CD4-positive, alpha-beta T cell treated with Interferon gamma for 1 hour (primary cell): ENCODE measurements at places on chromosomes 11 and 22.

DNA sequence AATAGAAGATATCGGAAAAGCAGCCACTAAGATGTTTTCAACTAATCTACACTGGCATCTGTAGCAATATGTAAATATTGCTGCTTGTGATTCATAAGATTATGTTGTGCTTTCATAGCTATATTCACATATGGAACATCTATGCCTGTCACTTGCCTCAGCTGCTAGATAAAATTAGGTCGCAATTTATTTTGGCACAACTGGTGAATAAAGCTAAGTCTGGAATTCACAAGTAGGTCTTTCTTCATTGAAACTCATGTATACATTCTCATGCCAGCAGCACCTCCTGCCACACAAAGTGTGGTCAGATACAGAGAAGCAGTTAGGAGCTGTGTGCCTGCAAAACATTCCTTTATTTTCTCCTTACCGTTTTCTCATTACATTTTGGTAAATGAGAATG is 543.3 kb upstream of the CHORDC1 start:
- DNase-seq: no peak

DNA sequence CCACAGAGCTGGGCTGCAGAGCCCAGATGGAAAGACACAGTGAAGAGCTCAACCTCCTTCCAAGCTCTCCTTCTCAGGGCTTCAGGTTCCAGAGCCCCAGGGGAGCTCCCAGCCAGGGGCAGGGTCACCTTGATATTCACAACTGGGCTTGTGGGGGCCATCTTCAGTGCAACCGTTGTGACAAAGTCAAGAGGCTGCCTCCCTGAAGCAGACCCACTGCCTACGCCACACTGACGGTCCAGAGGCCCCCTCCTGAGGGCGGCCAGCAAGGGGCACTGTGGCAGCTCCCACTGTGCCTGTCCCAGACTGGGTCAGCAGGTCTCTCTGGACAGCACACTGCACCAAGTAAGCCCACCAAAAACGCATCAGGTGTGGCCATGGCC is 84.1 kb downstream of the DGCR2 start:
- no peak for DNase-seq

DNA sequence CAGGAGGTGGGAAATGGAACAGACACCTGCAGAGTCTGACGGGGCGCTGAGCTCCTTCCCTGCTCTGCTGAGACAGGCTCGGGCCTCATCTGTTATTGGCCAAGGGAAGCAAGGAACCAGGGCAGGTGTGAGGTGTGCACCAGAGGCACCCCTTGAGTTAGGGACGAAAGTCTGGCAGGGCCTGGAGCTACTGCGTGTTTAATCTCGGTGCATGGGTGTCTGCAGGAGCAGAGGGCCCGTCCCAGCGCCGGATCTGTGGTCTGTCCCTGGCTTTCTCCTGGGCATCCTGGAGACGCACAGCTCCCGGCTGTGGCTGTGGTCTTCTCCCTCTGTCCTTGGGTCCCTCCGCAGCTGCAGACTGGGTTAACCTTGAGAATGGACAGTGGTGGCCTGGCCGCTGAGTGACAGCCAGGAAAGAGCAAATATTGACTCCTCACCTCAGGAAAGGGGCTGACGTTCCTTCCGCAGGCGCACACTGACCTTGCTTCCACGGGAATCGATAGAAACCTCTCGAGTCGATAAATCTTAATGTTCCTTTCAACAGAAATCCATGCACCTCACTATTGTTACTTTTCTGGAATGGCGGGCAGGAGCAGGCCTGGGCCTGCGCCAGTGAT is 975.6 kb downstream of the BRD1 start:
- no peak for DNase-seq

DNA sequence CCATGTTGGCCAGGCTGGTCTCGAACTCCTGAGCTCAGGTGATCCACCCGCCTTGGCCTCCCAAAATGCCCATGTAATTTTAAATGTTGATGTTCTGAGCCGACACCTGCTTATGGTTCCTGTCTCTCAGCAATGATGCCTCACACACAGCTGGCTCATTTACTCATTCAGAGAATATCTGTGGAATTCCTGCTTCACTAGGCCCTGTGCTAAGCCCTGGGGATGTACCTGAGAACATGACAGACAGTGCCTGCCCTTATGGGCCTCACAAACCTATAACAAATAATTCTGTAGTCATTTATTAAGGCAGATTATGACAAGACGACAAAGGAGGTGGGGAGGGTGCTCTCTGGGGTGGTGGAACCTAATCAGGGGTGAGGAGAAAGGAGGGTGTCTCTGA is 93.7 kb downstream of the PRR5L start:
- no peak for DNase-seq

DNA sequence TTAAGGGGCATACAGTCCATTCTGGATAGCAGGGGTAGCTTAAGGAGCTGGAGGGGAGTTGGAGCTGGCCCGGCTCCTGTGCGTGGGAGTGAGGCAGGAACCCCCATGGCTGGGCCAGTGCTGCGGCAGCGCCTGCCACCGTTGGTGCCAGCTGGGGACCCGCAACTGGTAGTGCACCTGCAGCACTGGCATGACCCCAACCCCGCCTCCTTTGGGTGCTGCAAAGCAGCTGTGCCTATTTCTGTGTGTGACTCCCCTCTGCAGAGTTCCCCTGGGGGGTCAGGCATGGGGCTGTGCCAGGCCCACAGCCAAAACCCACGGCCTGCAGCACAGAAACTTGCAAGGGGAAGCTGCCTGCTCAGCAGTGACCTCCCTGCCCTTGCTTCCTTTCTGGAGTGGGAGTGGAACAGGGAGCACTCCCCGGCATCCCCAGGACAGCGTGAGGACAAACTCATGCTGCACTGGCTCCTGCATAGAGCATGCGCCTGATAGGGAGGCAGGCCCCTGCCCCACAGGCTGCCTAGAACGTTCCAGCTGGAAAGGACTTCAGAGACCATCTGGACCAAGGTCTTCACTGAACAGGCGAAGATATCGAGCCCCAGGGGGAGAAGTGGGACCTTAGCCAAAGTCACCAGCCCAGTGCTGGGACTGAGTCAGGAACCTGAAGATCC is 26.2 kb upstream of the RAB1B start:
- no peak for DNase-seq
